HFFc6 (cell line): ENCODE measurements at places on chromosomes 4 and X. TPM values are rescaled to one million over a fixed set of nuclear protein-coding genes. Genes with fewer than 3 reads are reported as not detected.
A peak's percentile ranks its signal among the peaks of the same experiment; 100 is the strongest.

Gene SCD5
- 25.6 to 33.3 TPM (median 26.4 TPM) in 3 replicates for total RNA-seq

Gene CT45A1
- not detected in 3 replicates for total RNA-seq

Gene EDA
- 0.10 to 0.12 TPM (median 0.12 TPM) in 3 replicates for total RNA-seq

Gene RASGEF1B
- total RNA-seq = not detected in 2 replicates

GRCh38 chr4:26179316-26179760, 141.5 kb upstream of the RBPJ start:
- peaks cover 2% of the 10 kb centered on the region for H3K27me3 ChIP-seq
- no peak for DNase-seq
- no peaks in the 10 kb centered on the region for H3K36me3 ChIP-seq
- H3K27ac ChIP-seq = no peak overlapping the region
- no peak overlapping the region for H3K4me3 ChIP-seq
- H3K4me1 ChIP-seq = peaks cover 74% of the 10 kb centered on the region

DNA sequence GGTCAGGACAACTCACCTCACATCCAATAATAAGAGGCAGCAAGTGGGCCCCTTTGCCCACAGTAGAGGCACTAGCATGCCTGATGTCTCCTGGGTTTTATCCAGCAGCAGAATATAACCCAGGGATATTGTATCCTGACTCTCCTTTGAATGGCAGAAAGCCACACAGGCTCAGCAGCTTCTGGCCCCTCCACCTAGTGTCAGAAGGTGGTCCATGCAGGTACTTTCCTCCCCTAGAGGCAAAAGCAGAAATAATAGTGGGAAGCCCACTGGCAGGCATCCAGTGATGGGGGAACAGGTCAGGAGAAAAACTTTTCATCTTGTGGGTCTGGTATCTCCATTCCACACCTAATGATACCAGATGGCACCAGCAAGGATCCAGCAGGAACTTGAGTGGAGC, 75.5 kb upstream of the IRS4 start:
- H3K27me3 ChIP-seq = no peaks in the 10 kb centered on the region
- H3K4me1 ChIP-seq = no peaks in the 10 kb centered on the region
- no peak overlapping the region for H3K27ac ChIP-seq
- H3K36me3 ChIP-seq = no peaks in the 10 kb centered on the region
- no peak for DNase-seq

DNA sequence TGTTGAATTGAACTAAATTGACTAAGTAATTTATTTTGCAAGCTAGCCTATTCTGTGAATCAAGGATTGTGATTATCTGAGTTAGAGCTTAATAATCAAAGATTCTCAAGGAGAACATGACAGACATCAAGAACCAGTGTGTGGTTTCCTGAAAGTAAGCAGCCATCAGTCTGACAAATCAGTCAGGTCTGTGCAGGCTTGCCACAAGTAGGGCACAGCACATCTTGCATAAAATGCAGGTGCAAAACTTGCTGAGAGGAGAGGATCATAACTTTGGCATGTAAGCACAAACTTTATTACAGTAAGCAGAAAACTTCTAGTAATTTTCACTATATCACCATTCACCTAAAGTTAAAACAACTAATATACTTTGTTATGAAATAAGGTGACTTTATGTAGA, 22.5 kb downstream of the FAM241A start:
- H3K27ac ChIP-seq = no peak overlapping the region
- no peaks in the 10 kb centered on the region for H3K36me3 ChIP-seq
- DNase-seq = no peak
- no peaks in the 10 kb centered on the region for H3K27me3 ChIP-seq
- H3K4me1 ChIP-seq = peaks cover 25% of the 10 kb centered on the region

GRCh38 chr4:113071805-113072204, 22.4 kb downstream of the ANK2 start:
- H3K4me3 ChIP-seq = no peak overlapping the region
- DNase-seq = no peak
- H3K27ac ChIP-seq = no peak overlapping the region
- H3K27me3 ChIP-seq = peaks cover 1% of the 10 kb centered on the region; the same call in 1 of the 2 replicates
- H3K36me3 ChIP-seq = no peaks in the 10 kb centered on the region

- no peaks in the 10 kb centered on the region; the same call in 1 of the 2 replicates for H3K27me3 ChIP-seq
- no peaks in the 10 kb centered on the region for H3K4me1 ChIP-seq
- H3K36me3 ChIP-seq = no peaks in the 10 kb centered on the region; the same call in 1 of the 2 replicates
- H3K27ac ChIP-seq = no peak overlapping the region
- no peak overlapping the region for H3K4me3 ChIP-seq
- DNase-seq = no peak
These were observed 168.9 kb upstream of the INTU start for GRCh38 chr4:127463883-127464282.

DNA sequence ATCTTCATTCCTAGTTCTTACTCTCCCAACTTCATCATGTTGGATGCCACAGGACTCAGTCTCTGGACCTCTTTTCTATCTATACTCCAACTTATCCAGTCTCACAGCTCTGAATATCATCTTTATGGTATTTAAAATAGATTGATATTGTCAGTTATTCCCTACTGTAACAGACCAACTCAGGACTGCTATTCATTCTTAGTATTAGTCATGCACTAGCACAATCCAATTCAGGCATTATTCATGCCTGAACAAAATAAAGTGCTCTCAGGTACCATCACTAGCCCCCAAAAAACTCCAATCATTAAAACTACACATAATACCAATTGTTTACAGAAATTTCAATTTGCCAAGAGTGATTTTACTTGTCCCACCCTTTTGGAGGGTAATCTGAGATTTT, 37.7 kb downstream of the FRYL start:
- peak; percentile 6 for DNase-seq
- H3K4me1 ChIP-seq = peaks cover 33% of the 10 kb centered on the region
- H3K27me3 ChIP-seq = no peaks in the 10 kb centered on the region
- peak overlapping the region; percentile 25; the same call in 1 of the 2 replicates for H3K27ac ChIP-seq
- no peak overlapping the region for H3K4me3 ChIP-seq

Gene AMBN
- total RNA-seq = not detected in 3 replicates

Gene ALPK1
- 5.2 to 7.8 TPM (median 5.8 TPM) in 3 replicates for total RNA-seq

Gene LRIT3
- total RNA-seq = not detected in 3 replicates

Gene SSX2B
- not detected in 3 replicates for total RNA-seq

Gene MBTPS2
- total RNA-seq = 30.1 to 34.5 TPM (median 31.9 TPM) in 3 replicates

Gene TLR1
- total RNA-seq = not detected in 3 replicates

Gene FMR1NB
- not detected in 2 replicates for total RNA-seq

Gene MAGEA4
- total RNA-seq = not detected in 3 replicates

DNA sequence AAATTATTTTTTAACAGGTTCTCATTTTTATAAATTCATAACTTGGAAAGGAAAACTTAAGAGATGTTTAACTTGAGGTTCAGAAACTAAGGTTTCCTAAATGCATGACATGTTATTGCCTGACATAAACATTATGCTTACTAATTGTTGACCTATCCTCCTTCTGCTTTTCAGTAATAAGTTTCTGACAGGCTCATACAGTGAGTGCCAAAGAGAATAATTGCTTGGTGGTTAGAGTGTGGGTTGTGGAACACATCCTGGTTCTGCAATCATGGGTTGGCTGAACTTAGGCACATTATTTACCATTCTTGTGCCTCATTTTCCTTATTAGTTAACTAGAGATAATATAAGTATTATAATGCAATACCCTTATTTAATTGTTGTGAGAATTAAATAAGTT, 56.5 kb downstream of the BMPR1B start:
- H3K27me3 ChIP-seq = peaks cover 4% of the 10 kb centered on the region
- no peak overlapping the region for H3K4me3 ChIP-seq
- no peak overlapping the region for H3K27ac ChIP-seq
- H3K4me1 ChIP-seq = no peaks in the 10 kb centered on the region

Gene NLGN3
- total RNA-seq = 0.26 to 0.33 TPM (median 0.32 TPM) in 3 replicates

GRCh38 chrX:136250191-136251040, 784 bp downstream of the MAP7D3 start:
- H3K36me3 ChIP-seq = no peaks in the 10 kb centered on the region
- peaks cover 1% of the 10 kb centered on the region; the same call in 1 of the 2 replicates for H3K27me3 ChIP-seq
- peak; percentile 15 for DNase-seq
- H3K4me3 ChIP-seq = peak overlapping the region; percentile 91

DNA sequence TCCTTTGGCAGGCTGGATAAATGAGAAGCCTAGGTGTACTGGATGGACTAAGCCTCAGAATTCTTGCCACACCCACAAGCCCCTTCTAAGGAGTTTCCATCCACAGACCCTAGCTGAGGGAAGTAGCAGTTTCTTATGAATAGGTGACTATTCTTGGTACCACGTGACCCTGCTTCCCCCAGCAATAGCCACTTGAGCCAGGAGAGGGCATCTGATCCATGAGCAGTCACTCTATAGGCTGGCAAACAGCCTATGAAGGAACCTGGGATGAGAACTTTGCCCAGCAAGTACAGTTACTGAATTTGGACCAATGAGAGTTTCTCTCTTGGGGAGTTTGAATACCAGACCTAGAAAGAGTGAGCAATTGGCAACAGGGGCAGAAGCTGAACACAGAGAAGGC, 84.0 kb downstream of the RTL9 start:
- peak; percentile 33 for DNase-seq
- no peaks in the 10 kb centered on the region for H3K4me1 ChIP-seq
- H3K27me3 ChIP-seq = peaks cover 21% of the 10 kb centered on the region
- H3K4me3 ChIP-seq = no peak overlapping the region
- no peaks in the 10 kb centered on the region for H3K36me3 ChIP-seq
- H3K27ac ChIP-seq = no peak overlapping the region

- peaks cover 53% of the 10 kb centered on the region for H3K4me1 ChIP-seq
- H3K36me3 ChIP-seq = peaks cover 13% of the 10 kb centered on the region; the same call in 1 of the 2 replicates
- peak overlapping the region; percentile 95 for H3K27ac ChIP-seq
These were observed 90.6 kb downstream of the LRP2BP start for GRCh38 chr4:185304944-185305690.

Gene CCSER1
- total RNA-seq = not detected in 3 replicates

DNA sequence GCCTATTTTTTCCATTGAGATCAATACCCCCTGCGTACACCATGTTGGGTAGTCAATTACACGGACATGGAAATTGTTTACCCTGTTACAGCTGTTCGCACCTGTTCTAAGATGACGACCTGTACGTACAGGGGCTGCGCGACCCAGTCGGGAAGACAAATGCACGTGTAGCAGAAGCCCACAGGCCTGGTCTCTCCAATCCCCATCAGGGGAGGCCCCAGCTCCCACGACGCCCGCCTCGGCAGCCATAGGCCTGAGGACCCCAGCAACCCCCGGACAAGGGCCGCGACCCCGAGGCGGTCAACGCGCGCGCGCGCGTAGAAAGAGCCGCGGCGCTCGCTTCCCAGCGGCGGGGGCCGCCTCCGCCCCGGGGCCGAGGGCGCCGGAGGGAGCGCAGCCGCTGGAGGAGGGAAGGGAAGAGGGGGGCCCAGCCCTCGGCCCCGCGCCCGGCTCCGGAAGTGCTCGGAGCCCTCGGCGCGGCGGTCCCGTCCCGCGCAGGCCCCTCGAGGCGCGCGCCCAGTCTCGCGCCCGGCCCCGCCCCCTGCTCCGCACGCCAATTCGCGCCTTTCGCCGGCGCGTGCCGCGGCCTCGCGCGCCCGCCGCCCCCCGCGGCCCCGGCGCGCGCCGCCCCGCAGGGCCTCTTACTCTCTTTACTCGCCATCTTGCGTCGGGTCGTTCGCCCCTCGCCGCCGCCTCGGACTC, 618 bp downstream of the RBBP7 start:
- DNase-seq = no peak
- H3K36me3 ChIP-seq = peaks cover 8% of the 10 kb centered on the region; the same call in 1 of the 2 replicates
- H3K4me1 ChIP-seq = peaks cover 34% of the 10 kb centered on the region
- H3K4me3 ChIP-seq = peak overlapping the region; percentile 96

DNA sequence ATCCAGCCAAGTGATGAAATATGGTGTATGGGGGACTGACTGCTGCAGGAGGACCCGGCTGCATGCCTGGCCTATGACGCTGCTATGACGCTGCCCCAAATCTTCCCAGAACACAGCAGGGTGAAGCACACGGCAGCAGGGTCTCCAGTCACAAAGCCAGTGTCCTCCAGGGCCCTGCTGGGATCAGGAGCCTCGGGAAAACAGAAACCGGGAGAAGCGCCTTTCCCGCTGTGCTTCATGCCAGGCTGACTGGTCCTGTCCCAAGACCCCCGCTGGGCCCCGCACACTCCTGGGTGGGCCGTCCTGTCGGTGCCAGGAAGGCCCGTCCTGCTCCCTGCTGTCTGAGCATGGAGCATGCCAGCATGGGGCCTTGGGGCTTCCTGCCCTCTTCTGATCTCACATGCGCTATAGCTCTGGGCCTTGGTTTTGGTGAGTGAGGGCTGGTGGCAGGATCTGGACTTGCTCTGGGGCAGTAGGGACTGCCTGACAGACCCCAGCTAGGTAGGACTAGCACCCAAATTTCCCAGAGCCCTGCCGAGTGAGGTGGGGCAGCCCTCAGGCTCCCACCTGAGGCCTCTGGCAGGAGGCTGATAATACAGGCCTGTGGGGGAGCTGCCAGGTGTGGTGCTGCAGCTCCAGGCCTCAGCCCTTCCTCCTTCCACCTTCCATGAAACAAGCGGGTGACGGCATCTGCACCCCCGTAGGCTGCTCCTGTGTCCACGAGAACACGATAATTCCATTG, 64.0 kb downstream of the ACOX3 start:
- H3K4me3 ChIP-seq = no peak overlapping the region
- no peaks in the 10 kb centered on the region for H3K4me1 ChIP-seq
- H3K27ac ChIP-seq = no peak overlapping the region
- H3K27me3 ChIP-seq = peaks cover 3% of the 10 kb centered on the region

Gene NUDT10
- not detected in 3 replicates for total RNA-seq

Gene TMSB15B
- 2.7 to 7.0 TPM (median 3.2 TPM) in 3 replicates for total RNA-seq

DNA sequence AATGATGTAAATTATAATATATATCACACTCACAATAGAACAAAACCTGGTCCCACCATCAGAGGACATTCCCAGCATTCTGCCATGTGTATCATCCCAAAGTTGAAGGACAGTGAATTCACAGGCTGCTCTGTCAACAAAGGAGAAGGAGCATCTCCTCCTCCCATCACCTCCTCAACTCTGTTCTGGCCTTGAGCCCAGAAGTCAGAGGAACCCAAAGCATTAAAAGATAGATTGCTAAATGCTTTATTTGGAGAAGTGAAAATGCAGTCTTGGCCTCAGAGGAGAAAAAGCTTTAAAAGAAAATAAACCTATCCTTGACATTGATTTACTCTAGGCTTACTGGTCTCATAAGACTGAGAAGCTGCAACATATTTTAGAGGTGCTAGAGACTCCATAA, 268.8 kb upstream of the RASGEF1B start:
- H3K36me3 ChIP-seq = no peaks in the 10 kb centered on the region
- no peak for DNase-seq
- H3K4me3 ChIP-seq = no peak overlapping the region
- no peaks in the 10 kb centered on the region for H3K4me1 ChIP-seq
- H3K27me3 ChIP-seq = 0 out of 2 replicates have a peak, but pooled peaks cover 3% of the 10 kb centered on the region

DNA sequence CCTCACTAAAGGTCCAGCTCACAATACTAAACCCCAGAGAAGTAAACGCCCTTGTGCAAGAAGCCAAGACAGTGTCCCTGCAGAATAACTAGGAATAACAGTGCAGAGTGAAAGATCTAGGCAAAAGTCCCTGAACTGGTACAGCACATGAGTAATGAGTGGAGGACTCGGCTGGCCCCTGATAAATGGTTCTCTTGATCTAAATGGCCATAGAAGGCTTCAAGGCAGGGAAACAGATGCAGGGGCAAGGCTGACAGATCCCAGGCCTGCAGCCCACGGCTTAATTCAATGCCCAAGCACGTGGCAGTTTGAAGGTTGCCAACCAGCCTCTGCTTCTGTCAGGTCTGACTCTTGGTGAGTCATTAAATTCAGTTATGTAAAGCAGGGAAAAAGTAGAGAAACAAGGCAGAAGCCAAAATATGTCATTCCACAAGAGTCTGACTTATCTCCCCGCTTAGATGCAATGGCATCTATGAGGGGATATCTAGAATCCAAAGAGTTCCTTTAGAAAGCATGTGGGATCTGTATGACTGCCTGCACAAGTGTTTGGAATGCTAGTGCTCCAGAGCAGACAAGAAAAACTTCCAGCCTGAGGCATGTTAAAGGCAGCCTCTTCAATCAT, 121.3 kb downstream of the PRDM5 start:
- peak; percentile 28 for DNase-seq
- peaks cover 13% of the 10 kb centered on the region for H3K36me3 ChIP-seq
- H3K27ac ChIP-seq = no peak overlapping the region
- no peaks in the 10 kb centered on the region for H3K27me3 ChIP-seq
